ENCODE measurements at places on chromosomes 5 and 9.

DNA sequence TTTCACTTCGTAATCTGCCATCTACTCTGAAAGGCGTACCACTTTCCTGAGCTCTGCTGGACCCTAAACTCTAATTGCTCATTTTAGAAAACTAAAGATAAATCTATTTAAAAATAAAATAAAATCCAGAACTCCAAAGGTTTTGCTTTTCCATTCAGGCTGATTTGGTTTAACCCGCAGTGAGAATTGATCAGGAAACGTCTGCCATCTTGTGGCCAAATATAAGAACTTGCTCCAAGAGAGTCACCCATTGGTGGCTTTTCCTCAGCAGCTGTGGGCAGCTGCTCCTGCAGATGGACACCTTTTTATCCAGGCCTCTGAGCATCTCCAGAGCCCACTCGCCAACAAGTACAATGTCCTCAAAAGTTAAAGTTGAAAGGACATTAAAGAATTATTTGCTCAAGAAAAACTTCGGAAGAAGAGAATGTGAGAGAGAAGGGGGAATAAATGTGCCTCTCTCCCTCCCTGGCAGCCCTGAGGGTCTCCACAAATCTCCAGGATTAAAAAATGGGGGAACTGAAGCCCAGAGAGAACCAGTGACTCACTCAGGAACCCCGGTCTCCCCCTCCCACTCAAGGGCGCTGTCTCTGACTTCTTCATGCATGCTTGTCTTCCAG lies 4.1 kb downstream of the SAXO1 start:
- peak; percentile 59 for DNase-seq

DNA sequence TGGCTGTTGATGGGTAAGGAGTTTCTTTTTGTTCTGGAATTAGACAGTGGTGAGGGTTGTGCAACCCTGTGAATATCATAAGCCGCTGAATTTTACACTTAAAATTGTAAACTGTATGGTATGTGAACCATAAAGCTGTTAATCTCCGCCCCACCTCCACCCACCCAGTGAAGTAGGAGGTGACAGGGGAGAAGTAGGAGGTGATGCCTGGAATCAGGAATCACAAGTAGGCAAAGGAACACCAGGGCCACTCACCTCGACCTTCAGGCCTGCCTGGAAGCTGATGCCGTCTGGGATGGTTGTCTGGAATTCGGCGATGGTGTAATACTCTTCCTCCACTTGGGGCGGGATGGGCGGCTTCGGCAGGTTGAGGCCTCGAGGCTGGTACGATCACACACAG lies 62.3 kb upstream of the UBTD2 start:
- no peak for DNase-seq

DNA sequence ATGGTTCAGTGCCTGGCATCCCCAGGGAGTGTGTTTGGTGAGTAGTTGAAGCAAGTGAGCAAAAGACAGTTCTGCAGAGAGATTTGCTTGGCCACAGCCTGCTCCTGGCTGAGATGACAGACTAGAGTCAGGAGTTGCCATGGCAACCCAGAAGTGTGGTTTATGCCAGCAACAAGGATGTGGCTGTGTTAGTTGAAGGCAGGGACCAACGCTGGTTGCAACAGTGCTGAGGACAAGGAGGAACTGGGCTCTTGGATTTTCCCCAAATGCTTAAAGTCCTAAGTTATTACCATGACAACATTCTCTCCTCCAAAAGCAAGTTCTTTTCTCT lies 2.7 kb downstream of the NXNL2 start:
- DNase-seq: no peak

- no peak for DNase-seq
Observed at GRCh38 chr5:11261241-11261640, 500.2 kb upstream of the DAP start.

DNA sequence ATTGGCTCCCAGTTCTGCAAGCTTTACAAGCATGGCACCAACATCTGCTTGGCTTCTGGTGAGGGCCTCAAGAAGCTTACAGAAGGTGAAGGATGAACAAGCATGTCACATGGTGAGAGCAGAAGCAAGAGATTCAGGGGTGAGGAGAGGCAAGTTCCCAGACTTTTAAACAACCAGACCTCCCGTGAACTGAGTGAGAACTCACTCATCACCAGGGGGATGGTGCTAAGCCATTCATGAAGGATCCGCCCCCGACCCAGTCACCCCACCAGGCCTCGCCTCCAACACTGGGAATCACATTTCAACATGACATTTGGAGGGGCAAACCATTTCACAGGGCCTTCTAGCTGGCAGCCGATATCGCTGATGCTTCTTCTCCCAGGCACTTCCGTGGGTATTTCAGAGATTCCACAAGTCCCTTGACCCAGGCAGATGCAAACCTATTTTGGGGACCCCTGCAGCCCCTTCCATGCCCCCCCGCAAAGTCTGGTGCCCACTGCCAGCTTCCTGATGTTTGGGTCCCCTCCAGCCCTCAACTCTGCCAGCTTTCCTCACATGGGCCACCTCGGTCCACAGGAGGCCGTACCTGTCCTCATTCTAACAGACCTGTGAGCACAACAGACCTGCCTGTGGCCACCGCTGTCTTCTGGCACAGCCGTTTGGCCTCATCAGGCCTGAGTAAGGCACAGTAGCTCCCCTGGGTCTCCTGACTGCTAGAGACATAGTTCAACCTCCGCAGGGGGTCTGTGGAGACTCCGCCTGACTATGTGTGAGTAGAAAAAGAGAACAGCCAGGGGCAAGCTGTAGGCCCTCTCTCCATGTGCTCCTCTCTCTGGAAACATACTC lies 60.7 kb upstream of the ANGPTL2 start:
- DNase-seq: no peak

GRCh38 chr5:95725071-95725820 lies 5.9 kb upstream of the RHOBTB3 start:
- DNase-seq: no peak

GRCh38 chr9:80937645-80938044 lies 751.7 kb downstream of the TLE1 start:
- DNase-seq: no peak

DNA sequence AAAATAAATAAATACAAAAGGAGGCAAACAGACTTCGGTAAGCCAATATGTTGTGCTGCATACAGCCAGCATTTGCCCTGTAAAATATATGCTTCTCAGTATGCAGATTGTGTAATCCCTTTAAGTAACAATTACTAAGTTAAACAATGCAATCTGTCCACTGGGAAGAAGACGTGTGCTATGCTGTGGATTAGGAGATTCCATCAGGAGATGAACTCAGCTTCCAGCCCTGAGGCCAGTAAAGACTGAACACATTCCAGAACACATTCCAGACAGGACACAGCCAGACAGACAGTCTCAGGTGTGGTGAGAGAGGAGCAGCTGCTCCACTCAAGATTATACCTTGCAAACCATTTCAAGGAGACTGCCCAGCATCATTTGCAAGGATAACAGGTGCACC lies 97.8 kb downstream of the MPDZ start:
- DNase-seq: no peak
